Astrocyte of the spinal cord (primary cell): ENCODE measurements at places on chromosomes 7 and 10.

DNA sequence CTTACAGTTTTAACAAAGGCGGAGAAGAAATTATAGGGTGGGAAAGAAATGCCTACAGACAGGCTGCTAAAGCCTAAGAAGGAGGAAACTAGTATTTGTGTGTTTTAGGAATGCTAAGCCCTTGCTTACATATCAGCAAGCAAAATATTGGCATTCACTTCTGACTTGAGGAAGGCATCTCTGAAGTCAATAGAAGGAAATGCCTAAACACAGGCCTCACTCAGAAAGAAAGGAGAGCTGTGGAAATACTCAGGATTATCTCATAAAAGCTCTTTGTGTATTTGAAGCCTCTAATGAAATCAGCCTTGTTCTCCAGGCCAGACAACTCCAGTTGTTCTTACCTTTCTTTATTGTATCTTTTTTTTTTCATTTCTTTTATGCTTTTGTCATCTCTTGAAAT is 158.0 kb downstream of the AUTS2 start:
- no peak for DNase-seq

- no peak for DNase-seq
Observed at GRCh38 chr10:91296471-91296870, 76.0 kb downstream of the PCGF5 start.

DNA sequence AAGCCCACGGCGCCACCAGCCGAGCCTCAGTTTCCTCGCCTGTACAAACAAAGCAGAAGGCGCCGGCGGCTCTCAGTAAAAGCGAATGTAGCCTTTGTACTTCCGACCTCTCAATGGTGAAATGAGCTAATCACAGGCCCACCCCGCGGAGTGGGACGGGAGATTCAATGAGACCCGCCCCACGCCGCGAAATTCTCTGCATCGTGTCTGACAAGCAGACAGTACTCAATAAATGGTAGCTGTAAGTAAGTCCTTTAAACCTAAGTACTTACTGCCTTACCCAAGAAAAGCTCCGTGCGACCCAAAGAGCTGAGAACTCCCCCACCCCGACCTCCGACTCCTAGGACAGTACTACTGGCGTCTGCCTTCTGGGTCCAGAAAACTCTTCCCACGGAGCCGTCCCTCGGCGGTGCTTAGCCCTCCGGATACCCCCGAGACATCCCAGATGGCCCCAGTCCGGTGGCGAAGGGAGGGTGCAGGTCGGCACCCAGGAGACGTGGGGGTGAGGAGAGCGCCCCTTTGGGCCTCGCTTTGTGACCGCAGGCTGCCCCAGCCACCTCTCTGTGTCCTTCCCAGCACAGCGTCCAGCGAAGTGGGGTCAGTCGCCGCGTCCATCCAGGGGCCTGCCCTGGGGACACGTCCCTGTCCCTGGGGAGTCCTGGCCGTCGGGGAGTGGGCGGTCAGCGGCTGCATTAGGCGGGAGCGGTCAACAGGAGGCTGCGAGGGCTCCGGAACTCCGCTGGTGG is 972 bp upstream of the CXCL12 start:
- no peak for DNase-seq

DNA sequence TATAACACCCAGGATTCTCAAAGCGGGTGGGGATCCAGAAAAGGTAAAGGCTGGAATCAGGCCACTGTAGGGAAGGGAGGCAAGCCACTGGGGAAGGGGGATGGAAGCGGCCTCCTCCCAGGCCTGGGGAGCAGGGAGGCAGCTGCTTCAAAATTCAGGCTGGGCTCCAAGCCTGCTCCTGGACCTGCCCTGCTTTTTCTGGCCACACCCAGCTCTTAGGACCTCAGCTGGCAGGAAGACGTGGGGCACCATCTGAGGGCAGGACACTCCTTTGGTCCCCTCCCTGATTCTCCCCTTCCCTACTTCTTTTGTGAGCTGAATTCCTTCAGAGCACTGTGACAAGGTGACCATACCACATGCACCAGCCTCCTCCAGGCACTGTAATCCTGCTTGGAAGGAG is 4.6 kb upstream of the LBX1 start:
- no peak for DNase-seq

DNA sequence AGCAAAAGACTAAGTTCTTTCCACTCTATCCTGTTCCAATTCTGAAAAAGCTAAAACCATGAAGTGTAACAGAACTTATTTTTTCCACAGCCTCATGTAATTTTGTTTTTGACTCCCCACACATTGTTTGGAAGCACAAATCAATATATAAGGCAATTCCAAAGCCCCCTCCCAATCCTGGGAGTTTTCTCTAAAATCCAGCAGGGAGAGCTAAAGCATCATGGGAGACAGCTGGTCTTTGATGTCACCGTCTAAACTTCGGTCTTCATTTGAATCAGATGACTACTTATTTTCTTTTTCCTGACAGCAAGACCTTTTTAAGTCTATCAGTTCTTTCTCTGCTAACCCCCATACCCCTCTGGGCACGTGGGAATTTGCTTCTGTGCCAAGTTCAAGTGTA is 33.3 kb upstream of the PON1 start:
- no peak for DNase-seq

DNA sequence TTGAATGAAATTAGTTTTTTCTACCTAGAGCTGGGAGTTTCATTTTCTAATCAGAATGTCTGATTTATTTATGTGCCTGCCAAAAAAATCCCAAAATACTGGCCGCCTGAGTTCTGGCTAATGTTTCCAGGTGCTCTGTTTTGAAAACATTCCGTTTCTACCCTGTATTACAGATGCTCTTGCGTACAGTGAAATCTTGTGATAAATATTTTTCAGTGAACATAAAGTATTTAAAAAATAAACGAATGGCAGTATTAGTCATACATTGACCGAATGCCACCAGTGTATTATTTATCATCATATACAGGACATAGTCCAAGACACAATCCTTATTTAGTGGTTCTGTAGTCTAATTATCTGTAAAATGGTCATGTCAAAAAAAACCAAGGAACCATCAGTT is 102.8 kb downstream of the KAT6B start:
- peak; percentile 23 for DNase-seq
